Activated T-helper 1 cell treated with anti-CD3 and anti-CD28 coated beads, Interleukin-12 subunit alpha, Interleukin-12 subunit beta, Interleukin-2, Interleukin-4 antibody, amounts not matched to agents 30 ng/mL and 10 ng/mL and 1 ng/mL, durations not matched to agents 14 hours and 24 hours and 36 hours (primary cell): ENCODE measurements at places on chromosomes 2 and 18. TPM values are rescaled to one million over a fixed set of nuclear protein-coding genes. Genes with fewer than 3 reads are reported as not detected.

GRCh38 chr2:121063471-121063870 lies 221.5 kb downstream of the TFCP2L1 start:
- no peak for DNase-seq
- H3K27ac ChIP-seq: no peak overlapping the region
- H3K36me3 ChIP-seq: no peaks in the 10 kb centered on the region

GPN1 gene
- 48.3 and 51.0 TPM in 2 replicates for total RNA-seq

GRCh38 chr2:120703330-120703994 lies 32.2 kb upstream of the GLI2 start:
- H3K27me3 ChIP-seq: peaks cover 7% of the 10 kb centered on the region
- H3K36me3 ChIP-seq: no peaks in the 10 kb centered on the region
- DNase-seq: no peak
- no peaks in the 10 kb centered on the region for H3K4me1 ChIP-seq
- no peak overlapping the region for H3K27ac ChIP-seq
- H3K4me3 ChIP-seq: no peak overlapping the region

NCK2 gene
- 79.9 and 86.8 TPM in 2 replicates for total RNA-seq

GRCh38 chr18:8208716-8209115 lies 400.5 kb upstream of the RAB12 start:
- H3K27me3 ChIP-seq: no peaks in the 10 kb centered on the region
- H3K4me3 ChIP-seq: no peak overlapping the region
- no peak for DNase-seq
- H3K4me1 ChIP-seq: no peaks in the 10 kb centered on the region
- H3K27ac ChIP-seq: no peak overlapping the region
- H3K36me3 ChIP-seq: no peaks in the 10 kb centered on the region

DNA sequence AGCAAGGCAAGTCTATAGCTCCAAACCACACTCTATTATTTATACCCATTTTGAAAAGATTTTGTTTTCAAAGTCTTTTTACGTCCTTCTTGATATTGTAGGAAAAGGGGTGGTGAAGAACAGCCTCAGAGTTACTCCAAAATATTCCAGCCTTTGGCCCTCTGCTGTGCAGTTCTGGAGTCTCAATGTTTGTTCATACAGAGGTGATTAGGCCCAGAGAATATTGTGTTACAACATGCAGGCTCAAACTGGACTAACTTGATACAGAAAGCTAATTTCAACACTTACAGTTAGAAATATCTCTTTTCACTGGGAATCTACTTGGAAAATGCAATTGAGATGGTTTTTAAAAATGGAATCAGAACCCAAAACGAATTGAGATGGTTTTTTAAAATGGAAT lies 40.4 kb upstream of the SLC25A52 start:
- DNase-seq: no peak
- H3K27me3 ChIP-seq: peaks cover 7% of the 10 kb centered on the region
- H3K4me3 ChIP-seq: no peak overlapping the region
- no peaks in the 10 kb centered on the region for H3K4me1 ChIP-seq
- H3K36me3 ChIP-seq: no peaks in the 10 kb centered on the region

DNA sequence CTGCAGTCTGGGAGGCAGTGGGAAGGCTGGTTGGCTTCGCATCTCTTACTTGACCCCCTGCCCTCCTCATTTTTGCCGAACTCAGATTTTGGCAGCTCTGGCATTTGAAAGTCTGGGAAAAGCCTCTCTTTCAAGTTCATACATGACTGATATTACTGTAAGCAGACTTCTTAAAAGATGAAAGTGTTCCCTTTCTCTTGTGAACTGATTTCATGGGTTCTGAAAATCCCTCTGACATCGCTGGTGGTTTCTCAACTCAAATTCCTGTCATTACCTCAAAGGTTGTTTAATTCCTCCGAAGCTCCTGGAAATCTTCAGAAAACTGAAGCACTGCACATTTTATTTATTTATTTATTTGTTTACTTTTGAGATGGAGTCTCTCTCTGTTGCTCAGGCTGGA lies 16.9 kb upstream of the SLC38A11 start:
- peaks cover 4% of the 10 kb centered on the region for H3K27me3 ChIP-seq
- H3K36me3 ChIP-seq: no peaks in the 10 kb centered on the region
- no peak for DNase-seq

DNA sequence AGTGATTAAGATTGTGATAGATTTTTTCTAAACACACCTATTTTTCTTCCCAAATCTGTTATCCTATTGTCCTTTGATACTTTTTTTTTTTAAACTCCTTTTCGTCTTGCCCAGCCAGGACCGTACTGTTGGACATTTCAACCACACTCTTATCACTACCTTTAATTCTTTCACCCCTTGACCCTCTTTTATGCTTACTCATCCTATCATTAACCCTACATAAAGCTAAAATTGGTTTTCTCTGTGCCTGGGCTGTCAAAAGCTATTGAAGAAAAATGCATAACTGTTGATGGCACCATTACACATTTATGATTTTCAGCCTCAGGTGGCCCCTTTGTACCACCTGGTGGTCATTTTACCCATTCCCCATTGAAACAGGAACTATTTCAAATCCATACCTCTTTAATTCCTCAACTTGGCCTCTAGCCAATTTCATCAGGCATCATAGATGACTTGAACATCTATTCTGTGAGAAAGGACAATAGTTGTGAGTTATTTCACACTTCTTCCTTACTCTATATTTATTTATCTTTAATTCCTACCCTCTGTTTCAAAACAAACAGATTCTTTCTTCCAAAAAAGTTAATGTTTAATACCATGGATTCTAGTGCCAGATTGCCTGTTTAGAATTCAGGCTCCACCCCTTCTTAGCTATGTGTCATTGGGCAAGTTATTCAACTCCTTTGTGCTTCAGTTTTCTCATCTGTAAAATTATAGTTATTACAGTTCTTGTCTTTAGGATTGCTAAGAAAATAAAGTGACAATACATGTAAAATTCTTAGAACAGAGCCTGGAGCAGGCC lies 258.6 kb downstream of the CAMKMT start:
- H3K4me3 ChIP-seq: no peak overlapping the region
- DNase-seq: no peak
- H3K27ac ChIP-seq: no peak overlapping the region
- H3K27me3 ChIP-seq: no peaks in the 10 kb centered on the region

DNA sequence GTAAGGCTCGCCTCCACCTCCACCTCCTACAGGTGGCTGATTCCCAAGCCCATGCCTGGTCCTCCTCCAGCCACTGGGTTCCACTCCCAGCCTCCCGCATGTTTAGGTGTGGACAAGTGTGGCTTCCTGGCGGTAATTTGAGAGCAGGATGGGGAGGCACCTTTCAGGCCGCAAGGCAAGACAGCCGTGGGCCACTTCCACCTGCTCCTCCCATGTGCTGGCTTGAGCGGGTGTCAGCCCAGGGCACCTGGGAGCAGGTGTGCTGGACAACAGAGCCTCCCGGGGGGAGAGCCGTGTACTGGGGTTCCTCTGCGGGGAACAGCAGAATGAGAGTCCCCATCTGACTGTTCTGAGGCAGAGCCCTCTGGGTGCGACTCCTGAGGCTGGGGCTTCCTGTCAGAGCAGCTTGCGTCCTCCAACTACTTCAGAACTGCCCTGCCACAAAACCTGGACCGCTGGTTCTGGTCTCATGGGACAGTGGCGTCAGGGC lies 83.9 kb downstream of the TPO start:
- H3K4me1 ChIP-seq: no peaks in the 10 kb centered on the region
- H3K27ac ChIP-seq: no peak overlapping the region
- no peak for DNase-seq

IL1R1 gene
- 1.5 and 2.4 TPM in 2 replicates for total RNA-seq
